AG04449 (cell line): ENCODE measurements at places on chromosomes 3 and 15.

DNA sequence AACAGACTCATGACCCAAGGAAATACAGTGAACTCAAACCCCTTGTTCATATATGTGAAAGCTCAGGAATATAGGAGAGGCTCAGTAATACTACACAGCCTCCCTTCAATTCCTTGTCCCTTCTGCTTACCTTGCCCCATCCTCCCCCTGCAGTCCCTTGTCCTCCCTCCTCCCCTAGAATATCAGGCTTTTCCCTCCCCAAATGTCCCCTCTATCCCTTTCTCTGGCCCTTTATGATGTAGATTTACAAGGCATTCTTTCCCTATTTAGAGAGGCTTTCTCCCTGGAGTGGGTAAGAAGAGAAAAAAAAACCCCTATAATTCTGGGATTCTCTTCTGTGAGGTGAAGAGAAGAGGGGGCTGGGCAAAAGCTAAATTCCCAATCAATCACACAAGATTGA lies 64.9 kb upstream of the KBTBD8 start:
- no peak for DNase-seq

- DNase-seq = no peak
Observed at GRCh38 chr3:130857336-130858026, 36.4 kb upstream of the ATP2C1 start.

- no peak for DNase-seq
Observed at GRCh38 chr3:150232992-150233451, 175.1 kb upstream of the TSC22D2 start.

DNA sequence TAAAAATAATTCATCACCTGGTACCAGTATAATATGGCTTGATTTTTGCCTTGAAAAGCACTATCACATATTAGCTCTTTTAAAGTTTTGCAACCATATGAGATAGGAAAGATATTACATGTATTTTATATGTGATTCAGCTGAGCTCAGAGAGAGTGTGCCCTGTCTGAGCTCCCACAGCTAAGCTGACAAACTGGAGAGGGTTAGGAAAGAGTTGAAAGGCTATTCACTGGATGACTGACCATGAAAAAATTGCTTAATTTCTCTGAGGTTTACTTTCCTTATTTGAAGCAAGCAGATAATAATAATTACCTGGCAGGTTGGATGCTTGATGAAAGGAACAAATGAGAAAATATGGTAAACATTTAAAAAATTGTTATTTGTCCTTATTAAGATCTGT lies 97.4 kb upstream of the CCDC80 start:
- DNase-seq = no peak
